ENCODE measurements at places on chromosomes 2 and 18.
A peak's percentile ranks its signal among the peaks of the same experiment; 100 is the strongest.

DNA sequence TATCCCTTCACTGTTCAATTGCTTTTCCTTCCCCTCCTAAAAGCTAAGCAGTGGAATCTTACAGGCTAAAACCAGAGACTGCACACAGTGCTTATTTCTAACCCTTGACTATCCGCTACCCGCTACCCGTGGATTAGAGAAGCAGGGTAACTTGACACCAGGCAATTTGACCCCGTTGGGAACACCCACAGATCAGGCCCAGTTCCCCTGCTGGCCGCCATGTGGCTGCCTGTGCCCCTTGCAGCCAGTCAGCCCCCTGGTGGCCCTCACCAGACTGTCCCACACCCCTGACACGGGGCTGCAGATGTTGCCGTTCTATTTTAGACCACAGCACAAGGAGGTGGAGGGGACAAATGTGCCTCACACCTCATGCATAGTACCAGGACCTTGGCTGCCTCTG, 74.8 kb downstream of the TXNL1 start:
- DNase-seq = no peak

GRCh38 chr2:232672588-232672987, 24.5 kb upstream of the GIGYF2 start:
- DNase-seq = no peak

DNA sequence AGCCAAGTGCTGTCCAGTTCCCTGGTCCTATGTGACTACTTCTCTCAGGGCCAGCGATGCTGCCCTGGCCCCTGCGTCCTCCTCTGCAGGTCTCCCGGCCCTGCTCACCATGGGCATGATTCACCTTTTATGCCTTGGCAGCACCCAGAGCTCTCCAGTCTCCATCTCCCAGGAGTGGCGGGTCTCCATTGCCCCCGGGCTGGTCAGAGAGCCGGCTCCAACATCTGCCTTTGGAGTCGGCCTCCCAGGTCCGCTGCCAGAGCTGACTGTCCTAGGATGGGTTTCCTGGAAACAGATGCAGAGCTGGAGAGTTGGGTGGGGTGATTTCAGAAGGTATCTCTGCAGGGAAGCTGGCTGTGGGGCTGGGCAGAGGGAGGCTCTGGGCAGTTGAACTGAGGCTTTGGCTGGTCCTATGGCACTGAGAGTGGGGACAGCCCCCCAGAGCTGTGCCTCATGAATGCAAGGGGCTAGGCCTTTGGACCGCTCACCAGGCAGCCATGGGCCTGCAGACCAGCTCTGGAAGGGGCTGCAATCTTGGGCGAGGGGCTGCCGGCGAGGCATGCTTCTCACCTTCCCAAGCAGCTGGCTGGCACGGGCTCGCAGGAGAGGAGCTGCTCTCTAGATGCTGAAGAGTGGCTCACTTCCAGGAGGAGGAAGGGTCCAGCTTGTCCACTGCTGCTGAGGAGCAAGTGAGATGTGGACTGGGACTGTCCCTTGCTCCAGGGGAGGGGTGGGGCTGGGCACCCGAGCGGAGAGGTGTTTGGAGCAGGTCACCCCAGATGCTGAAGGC, 59.8 kb upstream of the HS6ST1 start:
- DNase-seq = no peak

DNA sequence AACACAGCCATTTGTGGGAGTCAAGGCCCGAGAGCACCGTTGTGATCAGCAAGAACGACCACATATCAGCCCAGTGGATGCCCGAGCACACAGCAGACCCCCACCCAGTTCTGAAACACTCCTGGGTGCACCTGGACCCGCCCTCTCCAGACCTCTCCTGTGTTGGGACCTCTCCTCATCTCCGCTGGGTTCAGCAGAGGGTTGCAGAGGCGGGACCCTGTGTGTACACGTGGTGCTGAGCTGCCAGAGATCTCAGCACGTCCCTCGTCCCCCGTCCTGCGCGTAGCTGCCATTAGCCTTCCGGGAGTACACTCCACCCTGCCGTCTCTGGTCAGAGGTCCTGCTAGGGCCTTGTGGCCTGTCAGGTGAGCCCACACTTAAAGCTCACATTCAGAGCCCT, 51.7 kb downstream of the ADI1 start:
- no peak for DNase-seq

DNA sequence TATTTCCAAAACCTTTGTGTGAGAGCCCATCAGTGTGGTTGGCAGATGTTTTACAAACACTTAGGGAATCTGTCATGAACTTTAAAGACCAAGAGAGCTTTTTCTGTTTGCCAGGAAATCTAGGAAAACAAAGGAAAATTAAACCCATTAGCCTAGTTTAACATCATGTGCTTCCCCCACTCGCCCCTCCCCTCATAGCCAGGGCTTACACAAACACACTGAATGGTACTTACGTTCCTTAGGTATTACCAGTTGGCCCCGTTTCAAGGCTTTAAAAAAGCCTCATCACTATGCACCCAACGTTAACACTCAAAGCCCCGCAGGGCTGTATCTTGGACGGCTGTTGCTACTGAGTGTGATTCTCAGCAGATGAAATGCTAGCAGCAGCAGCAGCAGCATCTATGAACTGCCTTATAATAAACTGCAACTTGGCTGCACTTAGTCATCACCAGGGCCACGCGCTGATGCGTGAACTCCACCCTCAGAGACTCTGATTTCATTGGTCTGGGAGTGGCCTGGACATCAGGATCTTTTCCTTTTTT, 20.1 kb upstream of the TTC39C start:
- DNase-seq = peak; percentile 66

DNA sequence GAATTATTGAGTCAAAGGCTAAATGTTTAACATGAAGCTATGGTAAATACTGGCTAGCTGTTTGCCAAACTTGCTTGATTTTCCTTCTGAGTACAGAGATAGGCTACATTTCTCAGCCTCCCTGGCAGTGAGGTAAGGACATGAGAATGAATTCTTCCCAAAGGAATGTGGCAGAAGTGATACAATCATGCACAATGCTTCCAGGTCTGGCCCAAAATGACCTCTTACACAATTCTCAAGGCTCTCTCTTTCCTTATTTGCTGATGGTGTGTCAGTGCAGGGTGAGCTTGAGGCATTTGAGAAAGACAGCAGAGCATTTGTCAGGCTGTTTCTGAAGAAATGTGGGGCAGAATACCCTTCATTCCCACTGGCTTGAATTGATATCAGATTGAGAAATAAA, 95.6 kb upstream of the NABP1 start:
- no peak for DNase-seq

DNA sequence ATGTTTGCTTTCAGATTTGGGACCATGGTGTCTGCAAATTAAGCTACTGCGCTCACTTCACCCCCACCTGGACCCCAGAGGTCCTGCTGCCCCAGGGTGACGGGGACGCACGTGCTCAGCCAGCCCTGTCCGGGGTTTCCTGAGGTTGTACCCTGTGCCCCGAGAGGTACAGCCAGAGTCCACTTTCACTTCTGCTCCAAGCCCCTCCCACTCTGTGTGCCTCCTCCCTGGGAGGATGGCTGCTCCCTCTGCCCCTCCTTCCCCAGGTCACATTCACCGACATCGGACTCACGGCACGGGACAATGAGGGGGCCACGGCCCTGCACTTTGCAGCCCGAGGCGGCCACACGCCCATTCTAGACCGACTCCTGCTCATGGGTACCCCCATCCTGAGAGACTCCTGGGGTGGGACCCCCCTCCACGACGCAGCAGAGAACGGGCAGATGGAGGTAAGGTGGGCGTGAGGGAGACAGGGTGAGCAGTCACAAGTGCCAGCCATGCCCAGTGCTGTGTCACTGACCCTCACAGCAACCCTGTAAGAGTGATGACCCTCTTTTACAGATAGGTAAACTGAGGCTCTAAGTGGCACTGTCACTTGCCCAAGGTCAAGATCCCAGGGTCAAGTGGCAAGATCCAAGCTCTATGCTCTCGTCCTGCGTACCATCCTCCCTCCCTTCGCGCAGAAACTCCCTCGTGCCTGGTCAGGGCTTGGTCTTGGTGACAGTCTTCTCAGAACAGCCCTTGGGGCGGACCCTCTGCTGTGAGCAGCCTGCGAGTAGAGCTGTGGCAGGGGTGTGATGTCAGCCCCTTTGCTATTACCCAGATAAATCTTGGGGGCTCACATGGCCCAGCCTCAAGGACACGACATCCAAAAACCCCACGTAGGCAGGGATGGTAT, 7.6 kb downstream of the ESPNL start:
- DNase-seq = no peak

GRCh38 chr2:236887531-236887930, 198.2 kb upstream of the COPS8 start:
- no peak for DNase-seq

GRCh38 chr18:57853864-57854263, 50.7 kb upstream of the ATP8B1 start:
- DNase-seq = no peak

DNA sequence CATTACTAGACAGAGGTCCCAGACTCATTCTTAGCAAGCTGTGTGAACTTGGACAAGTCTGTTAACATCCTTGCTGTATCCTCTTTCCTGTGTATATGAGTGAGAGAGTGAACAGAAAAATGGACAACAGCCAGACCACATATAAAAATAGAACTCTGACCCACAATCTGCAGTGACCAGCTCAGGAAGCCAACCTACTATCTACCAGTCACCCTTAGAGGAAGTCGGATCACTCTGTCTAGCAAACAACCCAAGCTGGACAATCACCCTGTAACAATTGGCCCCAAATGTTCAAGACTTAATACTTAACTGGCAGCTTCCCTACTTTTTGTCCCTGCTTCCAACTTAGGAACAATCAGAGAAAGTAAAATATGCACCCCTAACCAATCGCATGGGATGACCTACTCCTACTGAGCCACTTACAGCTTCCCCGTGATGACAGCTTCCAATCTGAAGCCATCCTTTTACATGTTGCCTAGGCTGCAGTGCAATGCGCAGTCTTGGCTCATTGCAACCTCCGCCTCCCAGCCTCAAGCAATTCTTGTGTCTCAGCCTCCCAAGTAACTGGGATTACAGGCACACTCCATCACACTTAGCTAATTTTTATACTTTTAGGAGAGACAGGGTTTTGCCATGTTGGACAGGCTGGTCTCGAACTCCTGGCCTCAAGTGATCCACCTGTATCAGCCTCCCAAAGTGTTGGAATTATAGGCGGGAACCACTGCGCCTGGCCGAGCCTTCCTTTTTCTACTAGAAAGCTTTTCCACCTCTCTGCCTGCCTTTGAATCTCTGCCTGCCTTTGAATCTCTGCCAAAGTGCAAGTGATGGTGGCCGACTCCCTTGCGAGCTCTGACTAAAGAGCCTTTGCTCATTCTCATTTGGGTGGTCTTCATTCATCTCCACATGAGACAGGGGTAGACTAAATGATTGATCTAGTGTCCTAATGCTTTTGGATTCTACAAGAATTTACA, 158.3 kb upstream of the NDUFV2 start:
- no peak for DNase-seq

DNA sequence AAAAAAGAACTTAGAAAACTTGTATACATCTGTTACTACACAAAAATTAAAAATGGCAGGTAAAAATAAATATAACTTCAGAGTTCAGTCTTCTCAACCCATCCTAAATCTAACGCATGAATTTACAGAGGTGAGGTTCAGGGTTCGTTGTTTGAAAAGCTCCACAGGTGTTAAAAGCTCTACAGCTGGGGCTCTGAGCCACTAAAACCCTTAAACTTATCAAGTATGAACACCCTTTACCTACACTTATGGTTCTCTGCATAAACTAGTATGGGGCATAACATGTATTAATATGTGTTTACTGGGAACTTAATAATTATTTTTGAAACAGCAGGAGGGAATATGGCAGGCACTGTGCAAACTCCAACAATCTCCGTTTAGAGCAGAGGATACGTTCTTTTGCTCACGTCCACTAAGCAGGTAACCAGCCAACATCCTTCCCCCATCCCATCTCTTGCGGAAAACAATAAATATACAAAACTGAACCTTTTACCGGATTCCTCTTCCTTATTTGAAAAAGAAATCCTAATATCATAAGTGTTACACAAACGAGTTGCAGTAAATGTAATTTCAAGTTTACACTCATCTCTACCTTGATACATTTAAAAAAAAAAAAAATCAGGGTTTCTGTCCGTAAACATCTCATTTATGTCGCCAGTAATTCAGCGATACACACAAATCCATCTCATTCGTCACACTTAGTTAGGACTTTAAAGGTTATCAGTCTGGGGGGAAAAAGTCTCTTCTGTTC, 1.3 kb downstream of the PIAS2 start:
- DNase-seq = no peak

- no peak for DNase-seq
These were observed 10.6 kb upstream of the NEMP2 start for GRCh38 chr2:190545093-190545492.

DNA sequence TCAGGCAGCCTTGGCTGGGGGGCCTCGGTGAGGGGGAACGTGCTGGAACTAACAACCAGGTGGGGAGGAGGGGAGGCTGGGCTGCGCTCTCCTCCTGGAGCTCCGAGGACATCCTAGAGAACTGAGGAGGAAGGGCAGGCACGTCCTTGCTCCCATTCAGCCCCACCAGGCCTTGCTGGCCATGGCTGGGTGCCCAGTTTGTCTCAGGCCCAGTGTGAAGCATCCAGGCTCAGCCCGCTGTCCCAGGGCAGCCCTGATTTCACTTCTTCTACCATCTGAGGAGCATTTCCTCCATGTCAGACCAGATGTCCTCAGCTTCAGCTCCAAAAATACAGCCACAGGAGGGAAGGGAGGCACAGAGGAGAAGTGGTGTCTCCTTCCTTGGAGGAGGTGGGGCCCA, 125.4 kb downstream of the CELF4 start:
- DNase-seq = no peak

- DNase-seq = no peak
These were observed 24.8 kb downstream of the GALM start for GRCh38 chr2:38690499-38691420.

DNA sequence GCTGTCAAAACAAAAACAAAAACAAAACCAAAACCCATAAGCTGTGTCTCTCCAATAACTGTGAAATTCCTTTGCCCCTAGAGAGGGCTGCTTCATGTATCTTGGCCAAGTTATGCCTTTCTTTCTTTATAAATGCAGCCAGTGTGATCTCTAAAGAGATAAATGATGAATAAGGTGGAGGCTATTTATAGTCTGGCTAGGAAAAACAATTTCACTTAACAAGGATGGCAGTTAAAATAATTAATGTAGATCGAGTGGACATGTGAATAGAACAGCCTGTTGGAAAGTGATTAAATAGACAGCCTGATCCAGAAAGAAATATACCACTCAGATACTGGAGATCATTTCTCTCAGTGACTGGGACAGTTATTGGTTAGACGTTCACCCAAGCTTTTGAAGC, 1666.9 kb upstream of the CELF4 start:
- DNase-seq = no peak

- no peak for DNase-seq
These were observed 128.6 kb downstream of the PARD3B start for GRCh38 chr2:204673877-204674276.

DNA sequence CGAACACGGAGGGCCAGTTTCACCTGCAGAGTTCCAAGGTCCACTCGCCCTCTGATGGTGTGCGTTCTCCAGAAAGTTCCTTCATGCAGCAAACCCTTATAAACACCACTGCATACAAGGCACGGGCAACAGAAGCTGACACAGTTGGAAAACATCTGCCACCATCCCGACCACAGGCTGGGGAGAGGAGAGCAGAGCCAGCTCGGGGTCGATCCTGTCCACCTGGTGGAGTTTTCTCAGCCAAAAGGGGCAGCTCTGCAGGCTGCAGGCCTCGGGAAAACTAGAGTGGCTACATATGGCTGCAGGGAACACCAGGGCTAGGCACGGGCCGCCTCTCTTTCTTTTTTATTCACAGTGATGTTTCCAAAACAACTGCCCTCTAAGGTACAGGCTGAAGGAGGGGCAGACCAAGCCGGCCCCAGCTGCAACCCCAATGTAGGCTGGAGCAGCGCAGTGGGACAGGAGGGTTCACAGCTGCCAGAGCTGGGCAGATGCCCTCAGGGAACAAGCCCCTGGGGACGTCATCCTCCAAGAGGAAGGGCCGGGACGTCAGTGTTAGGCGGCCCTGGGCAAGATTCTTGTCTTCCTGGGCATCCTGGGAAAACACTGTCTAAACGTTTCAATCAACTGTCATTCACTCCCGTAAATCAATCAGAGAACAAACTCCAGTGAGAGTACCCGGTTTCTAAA, 274.7 kb downstream of the TWIST2 start:
- DNase-seq = no peak

All from CD4-positive, alpha-beta memory T cell (primary cell).